ENCODE measurements at places on chromosomes 11 and 22.

DNA sequence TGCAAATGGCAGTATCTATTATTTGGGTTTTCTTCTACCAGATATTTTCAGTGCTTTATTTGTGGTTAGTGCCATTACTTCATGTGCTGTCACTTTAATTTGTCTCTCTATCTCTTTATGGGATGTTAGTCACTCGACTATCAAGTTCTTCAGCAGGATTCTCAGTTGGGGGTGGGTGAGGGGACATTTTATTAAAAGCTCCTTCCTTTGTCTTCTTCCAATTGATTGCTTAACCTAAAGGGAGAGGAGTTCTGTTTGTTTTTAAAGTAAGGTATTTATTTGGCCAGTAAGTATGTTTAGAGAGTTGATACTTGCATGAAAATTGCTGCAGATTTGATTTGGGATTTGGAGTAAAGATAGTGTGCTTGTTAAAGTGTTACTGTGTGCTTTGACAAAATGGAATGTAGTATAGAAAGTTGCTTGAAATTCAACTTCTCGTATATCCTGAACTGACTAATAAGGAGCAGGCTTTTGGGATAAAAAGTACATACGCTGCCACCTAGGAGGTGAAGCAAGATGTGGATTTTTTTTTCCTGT, 10.3 kb downstream of the YAP1 start:
- no peak for DNase-seq

DNA sequence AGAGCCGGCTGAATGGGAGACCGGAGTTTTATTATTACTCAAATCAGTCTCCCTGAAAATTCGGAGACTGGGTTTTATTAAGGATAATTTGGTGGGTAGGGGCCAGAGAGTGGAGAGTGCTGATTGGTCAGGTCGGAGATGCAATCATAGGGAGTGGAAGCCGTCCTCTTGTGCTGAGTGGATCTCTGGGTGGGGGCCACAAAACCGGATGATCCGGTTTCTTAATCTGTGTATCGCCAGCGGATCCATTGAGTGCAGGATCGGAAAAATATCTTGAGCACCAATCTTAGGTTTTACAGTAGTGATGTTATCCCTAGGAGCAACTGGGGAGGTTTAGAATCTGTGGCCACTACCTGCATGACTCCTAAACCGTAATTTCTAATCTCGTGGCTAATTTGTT, 886 bp upstream of the NIPSNAP1 start:
- DNase-seq: no peak

GRCh38 chr11:122342089-122342744, 226.2 kb upstream of the BLID start:
- peak; percentile 5 for DNase-seq

GRCh38 chr11:34836958-34837856, 79.0 kb downstream of the APIP start:
- no peak for DNase-seq

DNA sequence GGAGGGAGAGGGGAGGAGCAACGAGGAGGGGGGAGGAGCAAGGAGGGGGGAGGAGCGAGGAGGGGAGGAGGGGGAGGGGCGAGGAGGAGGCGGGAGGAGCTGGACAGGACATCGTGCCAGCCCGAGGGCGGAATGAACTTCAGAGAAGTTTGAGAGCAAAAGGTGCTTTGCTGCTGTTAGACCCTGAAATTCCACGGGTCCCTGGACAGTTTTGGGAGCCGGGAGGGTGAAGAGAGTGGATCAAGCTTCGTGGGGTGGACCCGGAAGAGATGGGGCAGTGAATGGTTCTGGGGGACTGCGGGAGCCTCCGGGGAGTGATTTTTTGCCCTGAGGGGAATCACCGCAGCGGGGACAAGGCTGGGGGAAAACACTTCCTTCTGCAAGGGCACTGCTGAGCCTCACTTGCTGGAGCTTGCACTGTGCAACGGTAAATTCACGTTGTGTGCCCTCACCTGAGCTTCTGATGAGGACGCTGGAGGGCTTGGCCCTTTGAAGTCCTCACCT, 10.7 kb upstream of the NLRP6 start:
- DNase-seq: peak; percentile 57

- no peak for DNase-seq
Observed at GRCh38 chr11:26326793-26327400, 5.0 kb upstream of the ANO3 start.

- DNase-seq: no peak
Observed at GRCh38 chr11:116710001-116710674, 62.6 kb downstream of the BUD13 start.

- no peak for DNase-seq
Observed at GRCh38 chr11:65853246-65853979, 4.6 kb downstream of the CFL1 start.

DNA sequence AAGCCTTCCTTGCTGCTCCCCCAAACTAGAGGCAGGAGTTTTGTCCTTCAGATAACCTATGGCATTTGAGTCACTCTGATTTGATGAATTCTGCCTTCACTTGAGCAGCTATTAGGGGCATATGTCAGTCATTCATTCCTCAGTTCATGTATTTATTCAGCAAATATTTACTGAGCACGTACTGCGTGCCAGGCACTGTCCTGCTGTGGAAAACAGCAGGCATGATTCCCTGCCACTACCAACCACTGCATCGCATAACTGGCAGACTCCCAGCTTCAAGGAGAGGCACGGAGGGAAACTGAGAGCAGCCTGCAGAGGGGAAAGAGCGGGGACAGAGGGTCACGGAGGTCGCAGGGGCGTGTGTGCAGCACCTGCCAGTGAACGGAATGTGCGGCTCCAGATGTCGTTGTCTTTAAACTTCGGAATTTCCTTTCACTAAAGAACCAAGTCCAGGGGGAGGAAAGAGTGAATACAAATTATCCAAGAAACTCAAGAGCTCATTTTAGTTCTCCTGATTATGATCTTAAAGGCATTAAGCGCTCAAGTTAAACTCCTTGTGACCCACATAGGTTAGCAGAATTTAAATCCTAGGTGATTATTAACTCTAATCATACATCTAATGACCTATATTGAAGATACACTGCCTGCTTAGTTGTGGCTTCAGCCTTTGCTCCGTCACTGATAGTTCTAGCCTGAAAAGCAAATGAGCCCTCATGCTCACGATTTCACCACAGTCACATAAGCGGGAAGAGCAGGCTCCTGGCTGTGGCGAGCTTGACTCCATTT, 12.6 kb downstream of the PPARA start:
- no peak for DNase-seq

- no peak for DNase-seq
Observed at GRCh38 chr11:127859941-127860354, 727.4 kb downstream of the ETS1 start.

DNA sequence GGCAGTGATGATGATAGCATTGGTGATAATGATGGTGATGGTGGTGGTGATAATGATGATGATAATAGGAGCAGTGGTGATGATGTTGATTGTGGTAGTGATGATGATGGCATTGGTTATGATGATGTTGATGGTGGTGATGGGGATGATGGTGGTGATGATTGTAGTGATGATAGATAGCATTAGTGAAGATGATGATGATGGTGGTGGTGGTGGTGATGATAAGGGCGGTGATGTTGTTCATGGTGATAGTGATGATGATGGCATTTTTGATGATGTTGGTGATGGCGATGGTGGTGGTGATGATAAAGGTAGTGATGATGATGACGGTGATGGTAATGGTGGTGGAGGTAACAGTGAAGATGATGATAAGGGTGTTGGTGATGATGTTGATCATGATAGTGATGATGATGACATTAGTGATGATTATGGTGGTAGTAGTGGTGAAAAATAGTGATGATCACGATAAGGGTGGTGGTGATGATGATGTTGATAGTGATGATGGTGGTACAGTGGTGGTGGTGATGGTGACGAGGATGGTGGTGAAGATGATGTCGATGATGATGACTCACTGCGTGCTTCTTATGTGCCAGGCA, 93.0 kb downstream of the MPPED1 start:
- no peak for DNase-seq

DNA sequence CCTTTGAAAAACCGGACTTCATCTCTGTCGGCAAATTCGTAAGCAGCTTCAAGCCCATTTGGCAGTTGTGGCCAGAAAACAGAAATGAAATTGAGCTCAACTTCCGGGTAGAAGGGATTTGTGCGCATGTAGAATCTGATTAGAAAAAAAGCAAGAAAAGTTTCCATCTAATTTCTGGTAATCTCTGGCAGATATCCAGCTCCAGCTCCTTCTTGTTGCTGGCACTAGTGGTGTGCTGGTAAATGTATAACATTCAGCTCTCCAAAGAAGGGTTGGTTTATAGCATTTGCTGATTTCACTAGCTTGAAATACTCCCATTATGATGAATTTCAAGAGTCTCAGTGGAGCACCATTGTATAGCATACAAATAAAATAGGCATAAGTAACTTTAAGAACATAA, 5.4 kb downstream of the MMP1 start:
- no peak for DNase-seq

DNA sequence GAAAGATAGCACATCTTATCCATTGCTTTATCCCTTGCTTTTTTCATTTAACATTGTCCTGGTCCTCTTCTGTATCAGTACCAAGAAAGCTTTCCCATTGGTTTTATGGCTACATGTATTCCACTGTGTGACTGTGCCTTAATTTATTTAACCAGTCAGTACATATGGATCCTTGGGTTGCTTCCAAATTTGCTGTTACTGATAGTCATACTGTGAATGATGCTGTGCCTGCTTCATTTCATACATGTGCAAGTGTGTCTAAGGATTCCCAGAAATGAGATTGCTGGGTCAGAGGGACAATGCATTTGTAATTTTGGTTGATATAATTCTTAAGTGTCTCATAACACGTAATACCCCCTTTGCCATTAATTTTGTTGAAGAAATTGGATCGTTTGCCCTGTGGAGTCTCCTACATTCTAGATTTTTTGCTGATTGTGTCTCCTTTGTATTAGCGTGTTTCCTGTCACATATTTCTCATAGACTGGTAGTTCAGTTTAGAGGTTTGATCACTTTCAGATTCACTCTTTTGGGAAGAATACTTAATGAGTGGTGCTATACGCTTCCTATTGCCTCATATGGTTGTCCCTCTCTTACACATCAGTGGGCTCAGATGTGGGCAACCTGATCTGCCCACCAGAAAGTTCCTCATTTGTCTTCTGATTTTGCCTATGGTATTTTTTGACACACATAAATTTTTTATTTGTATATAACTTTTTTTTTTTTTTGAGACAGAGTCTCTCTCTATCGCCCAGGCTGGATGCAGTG, 35.3 kb downstream of the MYBPC3 start:
- no peak for DNase-seq

- DNase-seq: no peak
Observed at GRCh38 chr11:45576461-45577215, 88.8 kb downstream of the CHST1 start.

GRCh38 chr22:28063656-28064055, 144.6 kb upstream of the PITPNB start:
- no peak for DNase-seq

GRCh38 chr11:130145975-130146776, 13.4 kb upstream of the ST14 start:
- peak; percentile 6 for DNase-seq

GRCh38 chr11:13962562-13963168, at the start of gene SPON1:
Gene SPON1, plus strand, starts transcription at chr11:13962723. Its CDS starts 182 bp downstream, at chr11:13962905.
- DNase-seq: no peak

DNA sequence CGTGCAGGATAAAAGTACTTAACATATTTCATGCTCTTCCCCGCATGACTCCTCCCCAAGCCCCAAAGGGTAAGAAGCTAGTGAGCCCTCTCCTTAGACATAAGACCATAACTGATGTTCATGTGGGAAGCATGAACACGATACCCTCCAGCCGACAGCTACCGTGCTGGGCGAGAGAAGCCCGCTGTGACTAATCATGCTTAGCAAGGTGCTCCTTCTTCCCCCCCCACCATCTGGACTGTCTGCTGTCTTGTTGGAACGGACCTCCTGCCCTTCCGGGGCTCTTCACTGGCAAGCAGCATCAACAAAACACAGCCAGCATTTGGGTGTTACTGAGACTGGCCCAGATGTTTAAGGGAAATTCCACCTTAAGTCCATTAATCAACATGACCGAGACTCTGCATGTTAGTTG, 200.6 kb downstream of the DBX1 start:
- DNase-seq: no peak

GRCh38 chr11:92667486-92668152, 301.8 kb upstream of the MTNR1B start:
- DNase-seq: no peak

- no peak for DNase-seq
Observed at GRCh38 chr11:119787074-119787461, 58.1 kb upstream of the NECTIN1 start.

GRCh38 chr22:34414467-34415440, 494.5 kb upstream of the LARGE1 start:
- DNase-seq: peak; percentile 83

GRCh38 chr11:129023968-129024676, 81.5 kb upstream of the TP53AIP1 start:
- DNase-seq: no peak

DNA sequence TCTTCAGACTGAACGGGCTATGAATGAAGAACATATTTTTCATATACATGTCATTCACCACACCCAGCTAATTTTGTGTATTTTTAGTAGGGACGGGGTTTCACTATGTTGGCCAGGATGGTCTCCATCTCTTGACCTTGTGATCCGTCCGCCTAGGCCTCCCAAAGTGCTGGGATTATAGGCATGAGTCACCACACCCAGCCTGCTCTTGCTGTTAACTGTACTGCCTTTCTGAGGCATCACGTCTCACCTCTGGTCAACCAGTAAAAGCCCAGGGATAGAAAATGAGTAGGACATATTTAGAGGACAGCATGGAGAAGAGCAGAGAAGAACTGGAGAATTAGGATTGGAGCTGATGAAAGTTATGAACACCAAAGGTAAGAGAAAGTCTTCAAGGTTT, 55.6 kb downstream of the APOL3 start:
- no peak for DNase-seq

DNA sequence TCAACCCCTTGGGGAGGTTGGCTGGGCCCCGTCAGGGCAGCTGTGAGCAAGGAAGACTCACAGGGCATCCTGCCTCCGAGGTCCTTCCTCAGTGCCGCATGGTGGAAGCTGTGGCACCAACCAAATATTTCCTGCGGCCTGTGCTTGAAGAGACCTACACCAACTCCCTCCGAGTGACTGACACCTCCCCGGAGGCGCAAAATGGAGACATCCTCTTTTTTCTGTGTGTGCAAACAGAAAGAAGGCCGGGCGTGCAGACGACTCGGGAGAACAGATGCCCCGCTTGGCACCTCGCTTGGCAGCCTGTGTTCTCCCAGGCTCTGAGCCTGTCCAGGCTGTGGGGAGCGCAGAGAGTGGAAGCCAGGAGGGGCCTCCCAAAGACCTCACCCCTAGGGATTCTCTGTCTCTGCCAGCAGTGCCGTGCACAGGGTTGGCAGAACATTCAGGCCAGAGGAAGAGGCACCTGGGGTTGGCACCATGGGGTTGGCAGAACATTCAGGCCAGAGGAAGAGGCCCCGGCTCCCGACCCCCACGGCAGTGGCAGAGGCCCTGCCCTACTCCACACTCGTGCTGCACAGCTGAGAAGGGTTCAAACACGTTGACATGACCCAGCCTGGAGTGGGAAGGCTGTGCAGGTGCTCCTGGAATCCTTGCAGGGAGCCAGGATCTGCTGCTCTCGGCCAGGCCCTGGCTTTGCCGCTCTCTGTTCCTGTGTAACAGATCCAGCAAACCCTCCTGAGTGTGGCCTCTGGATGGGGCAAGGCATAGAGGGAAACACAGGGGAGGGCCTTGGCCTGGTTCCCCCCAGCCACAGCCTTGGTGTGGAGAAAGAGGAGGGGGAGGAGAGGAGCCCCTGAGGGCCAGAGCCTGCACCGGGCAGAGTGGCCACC, 805.5 kb downstream of the BRD1 start:
- DNase-seq: no peak

All from Kasumi-1 (cell line).